ENCODE measurements at places on chromosomes 5 and 9.

- no peak for DNase-seq
Observed at GRCh38 chr9:8014997-8015682, 215.6 kb upstream of the DMAC1 start.

- DNase-seq: no peak
Observed at GRCh38 chr5:172446336-172447051, 7.8 kb downstream of the SH3PXD2B start.

GRCh38 chr9:114401344-114401743 lies 13.6 kb upstream of the AKNA start:
- DNase-seq: no peak

GRCh38 chr5:36600917-36601527 lies 5.4 kb upstream of the SLC1A3 start:
- DNase-seq: no peak

- DNase-seq: no peak
Observed at GRCh38 chr5:115838885-115839518, 2.4 kb downstream of the ATG12 start.

GRCh38 chr5:125467222-125467621 lies 720.8 kb upstream of the ZNF608 start:
- DNase-seq: no peak

- no peak for DNase-seq
Observed at GRCh38 chr9:119280740-119281485, 88.3 kb downstream of the BRINP1 start.

GRCh38 chr5:53507013-53507412 lies 26.6 kb downstream of the FST start:
- DNase-seq: no peak

- no peak for DNase-seq
Observed at GRCh38 chr9:29475471-29475870, 1902.2 kb upstream of the C9orf72 start.

- peak; percentile 6 for DNase-seq
Observed at GRCh38 chr5:147857302-147858129, 21.0 kb upstream of the SCGB3A2 start.

DNA sequence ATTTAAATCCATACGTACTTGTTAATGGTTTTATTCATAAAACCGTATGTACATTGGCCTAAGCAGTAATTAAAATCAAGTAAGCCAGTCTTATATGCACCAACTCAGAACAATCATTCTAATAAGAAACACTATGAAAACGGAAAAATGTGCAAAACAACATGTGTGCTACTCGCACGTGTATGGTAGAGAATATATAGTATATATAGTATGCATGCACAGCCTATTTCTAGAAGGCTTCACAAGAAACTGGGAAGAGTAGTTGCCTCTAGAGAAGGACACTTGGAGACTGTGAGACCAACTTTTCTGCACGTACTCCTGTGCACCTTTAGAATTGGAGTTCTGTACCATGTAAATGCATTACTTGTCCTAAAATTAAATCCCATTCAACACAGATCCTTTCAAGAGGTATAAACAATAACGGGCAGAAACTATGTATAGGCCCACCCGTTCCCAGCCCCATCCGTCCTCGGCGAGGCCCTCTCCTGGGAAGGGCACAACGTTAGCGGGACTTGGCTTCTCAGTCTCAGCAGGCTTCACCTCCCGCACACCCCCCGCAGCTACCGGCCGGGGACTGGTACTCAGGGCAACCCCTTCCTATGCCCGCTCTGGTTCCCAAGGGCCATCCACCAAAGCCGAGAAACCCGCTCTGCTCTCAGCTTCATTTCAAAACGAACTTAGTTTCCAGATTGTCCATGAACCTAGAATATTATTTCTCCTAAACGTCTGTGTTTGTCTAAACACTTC lies 2.0 kb downstream of the CDC14B start:
- DNase-seq: no peak

GRCh38 chr9:76644171-76644570 lies 120.1 kb upstream of the PCA3 start:
- no peak for DNase-seq

DNA sequence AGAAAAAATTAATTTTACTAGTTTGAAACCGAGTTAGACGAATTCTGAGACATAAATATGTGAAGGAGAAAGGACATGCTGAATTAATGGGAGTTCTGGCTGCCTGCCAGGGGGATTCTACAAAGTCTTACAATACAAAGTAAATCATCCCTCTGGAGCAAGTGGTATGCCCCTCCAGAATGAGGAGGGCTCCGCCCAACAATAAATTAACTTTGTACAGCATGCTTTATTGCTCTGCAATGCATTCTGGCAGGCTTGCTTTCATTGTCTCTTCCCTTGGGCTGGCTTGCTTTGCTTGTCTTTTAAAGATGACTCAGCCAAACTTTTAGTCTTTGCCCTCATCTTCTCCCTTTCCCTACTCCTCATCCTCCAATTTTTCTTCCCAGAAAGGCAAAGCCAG lies 11.7 kb upstream of the PCDHB1 start:
- DNase-seq: no peak

DNA sequence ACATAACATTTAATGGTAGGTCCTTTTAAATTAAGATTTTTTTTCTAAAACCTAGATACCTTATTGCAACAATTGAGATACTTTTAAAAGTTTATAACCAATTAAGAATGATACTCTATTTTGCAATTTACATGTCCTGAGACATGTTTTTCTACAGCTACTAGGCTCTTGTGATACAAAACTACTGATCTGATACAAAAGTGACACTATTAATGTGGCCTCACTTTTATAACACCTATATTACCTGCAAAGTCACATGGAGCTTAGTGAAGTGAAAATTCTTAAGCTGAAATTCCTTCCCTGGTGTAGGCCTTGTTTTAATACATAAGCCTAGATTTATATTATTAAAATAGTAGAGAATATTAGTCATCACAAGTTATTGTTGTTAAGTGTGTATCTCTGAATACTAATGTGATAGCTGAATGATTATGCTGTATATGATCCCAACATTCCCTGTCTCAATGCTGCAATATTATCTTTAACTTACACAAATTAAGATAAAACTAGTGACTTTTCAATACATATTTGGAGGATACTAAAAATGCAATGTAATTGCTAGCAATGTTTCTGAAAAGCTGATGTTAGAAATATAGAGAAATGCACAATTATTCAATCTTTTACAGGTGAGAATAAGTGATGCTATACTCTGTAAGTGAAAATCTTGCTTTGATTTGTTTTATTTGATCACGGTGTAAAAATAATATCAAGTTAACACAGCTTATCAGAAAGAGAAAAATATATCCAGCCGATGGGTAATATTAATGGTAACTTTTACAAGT lies 2.6 kb downstream of the NFIB start:
- DNase-seq: no peak

- DNase-seq: peak; percentile 51
Observed at GRCh38 chr5:175718401-175719108, 60.7 kb downstream of the HRH2 start.

GRCh38 chr9:128155736-128156500 lies 4.1 kb upstream of the BBLN start:
- DNase-seq: no peak
